ENCODE measurements at places on chromosomes 12 and 14. TPM values are rescaled to one million over a fixed set of nuclear protein-coding genes. Genes with fewer than 3 reads are reported as not detected.

EML1 gene
- total RNA-seq: 37.7 TPM

CLEC4C gene
- total RNA-seq: not detected

CLECL1 gene
- total RNA-seq: 0.91 TPM

GRCh38 chr12:94429633-94430032 is 30.0 kb downstream of the CEP83 start:
- ATAC-seq: no peak

GRCh38 chr14:67461996-67462395 is 26.5 kb downstream of the TMEM229B start:
- ATAC-seq: no peak

- no peak for ATAC-seq
These were observed 115.4 kb downstream of the SOX5 start for GRCh38 chr12:23834076-23834475.

DNA sequence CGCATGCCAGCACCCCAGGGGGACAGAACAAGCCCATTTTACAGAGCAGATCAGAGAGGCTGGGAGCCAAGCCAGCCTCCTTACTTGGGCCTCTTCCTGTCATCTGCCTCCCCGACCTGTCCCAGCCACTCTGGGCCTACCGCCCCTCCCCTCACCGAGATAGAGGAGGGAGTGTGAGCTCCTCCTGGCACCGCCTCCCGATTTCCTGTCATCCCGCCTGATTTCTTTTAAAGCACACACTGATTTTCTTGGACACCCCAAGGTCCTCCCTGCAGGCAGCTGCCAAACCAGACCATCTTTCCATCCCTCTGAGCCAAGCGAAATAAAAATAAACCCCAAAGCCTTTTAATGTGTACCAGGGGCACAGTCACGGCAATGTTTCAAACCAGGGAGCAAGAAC is 108.4 kb downstream of the RFLNA start:
- no peak for ATAC-seq

- ATAC-seq: peak; percentile 97
These were observed at the start of gene RESF1 for GRCh38 chr12:31959161-31959700. Gene RESF1, plus strand, starts transcription at chr12:31959415. Its CDS starts 21,541 bp downstream, at chr12:31980956.
